Stimulated activated CD4-positive, alpha-beta T cell treated with anti-CD3 and anti-CD28 coated beads, TNF-alpha, amount 100 ng/mL, for 1 hour (primary cell): ENCODE measurements at places on chromosomes 7 and 10.
A peak's percentile ranks its signal among the peaks of the same experiment; 100 is the strongest.

GRCh38 chr7:103905997-103906396 lies 83.5 kb downstream of the RELN start:
- no peak for DNase-seq

DNA sequence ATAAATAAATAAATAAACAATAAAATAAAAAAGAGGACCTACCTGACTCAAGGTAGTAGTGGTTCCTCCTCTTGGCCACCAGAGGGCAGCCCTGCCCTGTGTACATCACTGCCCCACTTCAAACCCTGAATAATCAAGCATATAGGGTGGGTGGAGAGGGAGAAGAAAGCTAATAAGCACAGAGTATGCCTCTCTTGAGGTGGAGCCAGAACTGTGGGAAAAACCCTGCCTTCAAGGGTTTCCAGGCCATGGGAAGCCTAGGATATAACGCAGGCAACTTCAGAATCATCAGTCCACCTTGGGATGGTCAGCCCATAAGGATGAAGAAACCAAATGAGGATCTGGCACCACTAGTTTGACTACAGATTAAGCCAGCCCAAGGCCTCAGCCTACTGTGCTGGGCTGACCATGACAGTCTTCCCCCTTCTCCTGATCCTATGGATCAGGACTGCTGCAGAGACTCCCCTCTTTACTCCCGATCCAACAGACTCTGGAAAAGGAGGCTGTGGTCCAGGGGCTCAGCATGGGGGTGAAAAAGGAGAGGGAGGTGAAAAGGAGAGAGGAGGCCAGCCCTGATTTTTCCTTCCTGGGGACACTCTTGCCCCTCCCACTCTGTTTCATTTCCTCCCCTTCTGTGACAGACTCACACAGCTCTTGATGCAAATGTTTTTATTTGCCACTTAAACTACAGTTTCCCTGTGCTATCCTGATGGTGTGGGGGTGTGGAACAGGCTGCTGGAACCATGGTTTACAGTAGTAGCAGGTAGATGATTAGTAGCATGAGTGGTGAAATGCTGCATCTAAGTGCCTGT lies 10.1 kb downstream of the AVPI1 start:
- DNase-seq: peak; percentile 20

GRCh38 chr10:128053356-128053755 lies 72.9 kb downstream of the MKI67 start:
- DNase-seq: no peak

- DNase-seq: no peak
Measured at GRCh38 chr7:29748286-29749099, 57.8 kb upstream of the WIPF3 start.

DNA sequence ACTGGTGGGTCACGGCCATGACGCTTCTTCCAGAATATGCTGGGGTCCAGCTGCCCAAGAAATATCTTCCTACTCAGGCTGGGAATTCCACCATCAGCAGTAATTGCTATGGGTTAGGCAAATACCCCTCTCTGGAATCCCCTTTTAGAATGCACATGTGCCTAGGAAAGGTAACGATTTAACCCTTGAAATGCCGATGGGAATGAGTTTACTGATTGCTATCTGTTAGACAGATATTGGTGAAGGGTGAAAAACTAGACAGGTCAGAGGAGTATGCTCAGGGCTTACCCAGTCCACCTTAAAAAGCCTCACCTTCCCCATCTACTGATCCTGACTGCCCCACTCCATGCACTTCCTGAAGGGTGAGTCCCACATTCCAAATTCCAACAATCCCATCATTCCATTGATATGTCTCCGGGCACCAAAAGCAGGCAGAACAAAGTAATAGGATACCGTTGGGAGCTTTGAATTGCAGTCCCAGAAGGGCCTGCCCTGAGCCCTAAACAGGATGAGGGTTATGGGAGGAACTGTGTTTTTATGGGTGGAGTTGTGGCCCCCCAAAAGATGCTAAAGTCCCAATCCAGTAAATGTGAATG lies 59.3 kb downstream of the DLG5 start:
- DNase-seq: no peak

DNA sequence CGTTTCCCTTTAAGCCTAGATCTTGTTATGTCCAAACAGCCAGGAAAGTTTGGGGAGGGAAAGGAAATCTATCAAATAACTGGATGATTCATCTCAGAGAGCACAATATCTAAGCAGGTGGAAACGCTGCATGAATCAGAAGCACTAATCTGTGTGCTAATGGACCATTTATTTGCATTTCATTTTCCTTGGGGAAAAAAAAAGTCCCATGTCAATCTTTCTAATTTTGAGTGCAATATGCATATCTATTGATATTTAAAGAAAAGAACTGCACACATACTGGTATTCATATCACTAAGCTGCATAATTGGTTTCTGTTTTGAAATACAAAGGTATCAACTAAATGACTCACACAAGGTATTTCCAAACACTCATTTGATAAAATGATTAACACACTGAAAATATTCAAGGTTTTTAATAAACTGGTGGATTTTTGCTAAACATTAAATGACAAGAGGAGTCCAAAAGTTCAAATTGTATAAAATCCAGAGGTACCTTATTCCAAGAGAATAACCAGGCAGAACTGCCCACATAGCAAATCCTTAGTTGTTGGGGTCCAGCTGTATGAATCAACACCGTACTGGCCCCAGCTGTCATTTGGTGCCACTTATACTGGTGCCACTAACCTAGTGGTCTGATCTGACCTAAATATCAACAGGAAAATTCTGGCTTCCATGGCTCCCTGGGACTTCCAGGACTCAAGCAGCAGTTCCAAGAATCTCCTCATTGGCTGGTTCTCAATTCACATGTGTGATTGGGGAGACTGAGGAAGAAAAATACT lies 122.2 kb upstream of the SP4 start:
- DNase-seq: no peak

GRCh38 chr10:34674176-34674575 lies 140.9 kb downstream of the PARD3 start:
- DNase-seq: no peak

- DNase-seq: no peak
Measured at GRCh38 chr7:55966851-55967250, 2.5 kb downstream of the NIPSNAP2 start.

GRCh38 chr7:140635345-140635744 lies 5.3 kb downstream of the DENND2A start:
- no peak for DNase-seq

DNA sequence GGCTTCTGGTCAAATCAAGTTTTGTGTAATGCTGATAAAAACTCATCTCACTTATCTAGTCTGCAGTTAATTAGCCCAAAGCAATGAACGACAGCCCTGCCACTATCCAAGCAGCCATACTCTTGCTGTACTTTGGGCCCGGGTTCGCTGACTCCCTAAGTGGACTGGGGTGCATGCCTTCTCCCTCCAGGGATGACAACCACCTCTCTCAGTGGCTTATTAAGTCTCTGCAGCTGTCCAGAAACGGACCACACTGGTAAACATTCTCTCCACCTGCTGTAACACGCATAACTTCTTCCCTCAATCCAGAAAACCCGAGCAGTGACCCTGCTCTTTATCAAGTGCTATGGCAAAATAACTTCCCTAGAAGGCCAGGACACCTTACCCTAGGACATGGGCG lies 3.9 kb downstream of the FBXW4 start:
- no peak for DNase-seq

DNA sequence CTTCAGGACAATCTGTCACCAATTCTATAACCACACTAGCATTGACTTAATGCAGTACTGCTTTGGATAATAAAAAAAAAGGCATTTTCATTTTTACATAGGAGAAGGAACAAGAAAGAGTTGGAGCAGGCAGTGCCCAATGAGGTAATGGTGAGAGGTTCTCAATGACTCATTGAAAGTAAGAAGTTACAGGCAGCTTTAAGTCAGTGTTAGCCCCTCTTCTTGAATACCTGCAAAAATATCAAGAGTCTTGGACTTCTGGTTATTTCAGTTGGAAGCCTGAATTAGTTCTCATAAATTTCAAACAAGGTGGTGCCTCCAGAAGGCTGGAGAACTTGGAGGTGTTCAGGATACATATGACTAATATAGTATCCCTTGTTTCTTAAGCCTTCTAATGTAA lies 422.5 kb downstream of the HTR7 start:
- DNase-seq: no peak

DNA sequence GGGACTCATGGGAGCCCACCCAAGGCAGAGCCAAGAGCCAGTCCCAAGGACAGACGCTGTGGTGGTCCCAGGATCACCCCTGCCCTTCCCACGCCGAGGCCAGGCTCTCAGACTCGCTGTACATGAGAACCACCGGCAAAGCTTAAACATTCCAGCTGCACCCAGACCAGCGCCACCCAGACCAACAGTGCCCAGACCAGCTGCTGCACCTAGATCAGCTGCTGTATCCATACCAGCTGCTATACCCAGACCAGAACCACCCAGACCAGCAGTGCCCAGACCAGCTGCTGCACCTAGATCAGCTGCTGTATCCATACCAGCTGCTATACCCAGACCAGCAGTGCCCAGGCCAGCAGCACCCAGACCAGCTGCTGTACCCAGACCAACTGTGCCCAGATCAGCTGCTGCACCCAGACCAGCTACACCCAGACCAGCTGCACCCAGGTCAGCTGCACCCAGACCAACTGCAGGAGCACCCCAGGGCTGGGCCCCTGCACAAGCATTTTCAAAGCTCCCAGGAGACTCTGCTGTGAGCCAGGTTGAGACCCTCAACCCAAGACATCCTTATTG lies 47.9 kb upstream of the CNPY1 start:
- DNase-seq: no peak

- DNase-seq: no peak
Measured at GRCh38 chr10:97640868-97641811, 669 bp downstream of the PI4K2A start.

GRCh38 chr10:90929179-90929578 lies 8.3 kb upstream of the ANKRD1 start:
- no peak for DNase-seq

- no peak for DNase-seq
Measured at GRCh38 chr7:137895301-137896221, 48.8 kb upstream of the DGKI start.

GRCh38 chr10:109893386-109893785 lies 29.9 kb downstream of the XPNPEP1 start:
- DNase-seq: no peak

DNA sequence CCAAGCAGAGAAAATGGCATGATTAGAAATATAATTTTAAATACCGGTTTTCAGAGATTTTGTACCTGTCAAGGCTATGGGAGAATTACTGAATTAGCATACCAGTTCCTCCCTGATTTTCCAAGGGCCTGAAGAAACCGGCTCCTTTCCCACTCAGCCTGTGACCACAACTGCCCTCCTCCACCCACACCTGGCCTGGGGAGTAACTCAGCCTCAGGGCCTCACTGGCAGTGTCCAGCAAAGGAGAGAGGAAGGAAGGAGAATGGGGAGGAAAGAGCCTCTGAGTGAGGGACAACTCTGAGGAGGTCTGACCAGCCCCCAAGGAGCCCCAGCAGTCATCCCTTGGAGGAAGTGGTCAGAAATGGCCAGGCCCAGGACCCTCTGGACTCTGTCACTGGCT lies 98.0 kb upstream of the LYZL2 start:
- DNase-seq: no peak

DNA sequence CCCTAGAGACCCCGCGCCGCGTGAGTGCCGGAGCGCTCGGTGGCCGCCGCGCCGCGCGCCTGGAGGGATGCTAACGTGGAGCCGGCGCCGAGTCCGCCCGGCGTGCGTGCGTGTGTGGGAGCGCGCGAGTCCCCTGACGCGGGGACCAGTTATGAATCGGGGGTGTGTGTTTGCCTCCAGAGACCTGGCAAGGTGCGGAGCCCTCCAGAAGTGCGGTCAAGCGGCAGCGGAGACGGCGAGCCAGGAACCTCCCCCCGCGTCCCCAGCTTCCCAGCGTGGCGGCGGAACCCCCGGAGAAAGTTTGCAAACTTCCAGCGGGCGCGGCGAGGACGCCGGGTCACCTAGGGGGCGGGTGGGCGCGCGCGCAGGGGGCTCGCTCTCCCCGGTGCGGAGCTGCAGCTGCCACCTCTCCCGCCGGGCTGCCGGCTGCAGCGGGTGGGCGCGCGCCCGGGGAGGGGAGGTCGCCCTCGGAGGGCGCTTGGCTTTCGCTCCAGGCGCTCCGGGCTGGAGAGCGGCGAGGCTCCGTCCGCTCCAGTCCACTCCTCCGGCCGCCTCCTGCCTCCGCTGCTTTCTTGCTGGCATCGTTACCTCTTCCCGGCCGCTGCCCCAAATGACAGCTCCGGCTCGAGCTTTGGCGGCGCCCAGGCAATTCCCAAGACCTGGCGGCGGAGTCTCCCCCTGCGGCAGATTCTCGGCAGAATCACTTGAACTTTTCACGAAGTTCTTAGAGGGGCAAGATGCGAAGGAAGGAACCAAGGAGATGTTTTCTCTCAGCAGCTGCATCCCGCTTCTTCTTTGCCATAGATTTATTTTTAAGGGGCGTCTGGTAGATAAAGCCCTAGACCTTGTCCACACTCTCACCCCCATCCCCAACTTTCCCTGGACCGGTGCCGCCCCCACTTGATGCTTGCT lies 2.3 kb upstream of the CREB5 start:
- no peak for DNase-seq

DNA sequence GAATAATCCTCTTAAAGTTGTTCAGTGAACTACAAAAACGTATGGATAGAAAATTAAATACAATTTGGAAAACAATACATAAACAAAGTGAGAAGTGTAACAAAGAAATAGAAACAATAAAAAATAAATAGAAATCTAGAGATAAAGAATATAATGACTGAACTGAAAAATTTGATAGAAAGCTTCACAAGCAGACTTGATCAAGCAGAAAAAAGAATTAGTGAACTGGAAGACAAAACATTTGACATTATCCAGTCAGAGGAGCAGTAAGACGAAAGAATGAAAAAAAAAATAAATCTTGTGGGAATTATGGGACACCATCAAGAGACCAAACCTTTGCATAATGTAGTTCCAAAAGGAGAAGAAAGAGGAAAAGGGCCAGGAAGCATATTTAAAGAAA lies 32.4 kb upstream of the NPY start:
- DNase-seq: no peak

DNA sequence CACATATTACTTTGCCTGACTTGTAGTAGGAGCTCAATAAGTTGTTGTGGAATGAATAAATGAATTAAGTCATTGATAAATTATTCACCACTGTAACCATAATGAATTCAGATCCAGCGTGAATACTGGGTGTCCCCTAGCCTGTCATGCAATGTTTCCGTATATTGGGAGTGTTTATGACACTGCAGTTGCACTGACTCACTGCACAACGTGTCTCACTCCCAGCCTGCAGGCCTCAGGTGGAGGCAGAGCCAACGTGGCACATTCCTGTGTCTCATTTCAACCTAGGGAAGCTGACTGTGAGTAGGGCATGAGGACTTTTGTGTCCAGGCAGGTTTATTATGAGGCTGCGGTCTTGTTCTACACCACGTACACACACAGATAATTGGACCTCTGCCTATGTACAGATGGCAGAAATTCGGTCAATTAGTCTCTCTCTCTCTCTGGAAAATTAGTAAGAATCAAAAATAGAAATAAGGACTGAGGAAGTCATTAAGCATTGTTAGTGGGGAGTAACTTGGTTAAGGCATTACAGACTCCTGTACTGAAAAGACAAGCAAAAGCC lies 299.1 kb upstream of the IGFBP3 start:
- no peak for DNase-seq
